ENCODE measurements at places on chromosomes 2 and 18.

DNA sequence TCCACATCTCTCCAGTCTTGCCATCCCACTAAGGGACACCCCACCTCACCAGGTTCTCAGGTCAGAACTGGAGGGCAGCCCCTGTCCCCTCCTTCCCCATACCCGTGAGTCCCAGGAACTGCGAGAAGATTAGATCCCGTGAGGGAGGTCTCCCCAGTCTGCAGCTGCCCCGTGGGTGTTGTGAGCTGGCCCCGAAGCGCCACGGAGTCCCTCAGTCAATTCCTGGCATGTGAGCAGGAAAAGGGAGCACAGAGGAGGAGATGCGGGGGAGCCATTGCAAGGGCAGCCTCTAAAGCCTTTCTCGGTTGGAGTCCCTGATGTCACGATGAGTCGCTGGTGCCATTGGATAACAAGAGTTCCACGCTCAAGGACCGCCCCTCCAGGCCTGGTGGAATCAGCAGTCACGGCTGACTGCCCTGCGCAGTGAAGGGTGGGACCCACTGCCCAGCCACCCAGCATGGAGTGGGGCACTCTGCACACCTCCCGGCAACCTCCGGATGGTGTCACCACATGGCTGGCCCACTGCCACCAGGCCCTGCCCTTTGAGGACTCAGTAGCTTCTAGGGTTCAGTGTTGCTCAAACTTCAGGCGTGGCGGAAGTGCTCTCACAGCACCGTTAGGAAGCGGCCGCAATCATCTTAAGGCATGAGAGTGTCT, 434.9 kb upstream of the MYT1L start:
- DNase-seq: no peak

- no peak for DNase-seq
Observed at GRCh38 chr18:10851824-10852319, 297.5 kb downstream of the PIEZO2 start.

DNA sequence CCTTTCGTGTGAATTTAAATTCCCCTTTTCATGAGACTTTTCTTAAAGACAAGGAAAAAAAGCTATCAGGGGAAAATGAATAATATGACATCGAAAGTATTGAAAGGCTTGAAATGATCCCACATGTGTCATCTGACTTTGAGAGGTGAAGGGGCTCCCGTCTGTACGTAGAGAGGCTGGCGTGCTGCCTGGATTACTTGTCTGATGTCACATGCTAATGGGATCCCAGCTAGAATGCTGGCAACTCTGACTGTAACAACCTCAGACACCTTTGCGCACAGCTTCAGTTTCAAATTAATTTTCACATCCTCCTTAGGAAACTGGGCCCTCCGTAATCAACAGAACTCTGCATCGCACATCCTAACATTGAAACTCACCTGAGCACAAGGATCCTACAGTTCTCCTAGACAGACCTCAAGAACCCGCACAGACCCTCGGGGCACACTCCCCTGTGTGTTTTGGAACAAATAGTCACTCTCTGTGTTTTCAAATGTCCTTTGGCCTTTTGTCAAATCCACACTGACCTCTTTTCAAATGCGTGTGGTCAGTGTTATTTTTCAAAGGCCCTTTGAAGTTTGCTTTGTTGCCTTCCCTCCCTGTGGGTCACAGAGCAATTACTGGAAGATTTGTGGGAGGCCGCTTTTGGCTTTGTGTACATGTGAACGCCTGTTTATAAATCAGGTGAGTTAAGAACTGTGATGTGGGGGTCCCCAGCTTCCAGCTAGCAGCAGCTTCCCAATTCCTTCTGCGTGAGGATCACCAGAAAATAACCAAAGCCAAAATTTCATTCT, 65.9 kb downstream of the IL1R2 start:
- DNase-seq: no peak

DNA sequence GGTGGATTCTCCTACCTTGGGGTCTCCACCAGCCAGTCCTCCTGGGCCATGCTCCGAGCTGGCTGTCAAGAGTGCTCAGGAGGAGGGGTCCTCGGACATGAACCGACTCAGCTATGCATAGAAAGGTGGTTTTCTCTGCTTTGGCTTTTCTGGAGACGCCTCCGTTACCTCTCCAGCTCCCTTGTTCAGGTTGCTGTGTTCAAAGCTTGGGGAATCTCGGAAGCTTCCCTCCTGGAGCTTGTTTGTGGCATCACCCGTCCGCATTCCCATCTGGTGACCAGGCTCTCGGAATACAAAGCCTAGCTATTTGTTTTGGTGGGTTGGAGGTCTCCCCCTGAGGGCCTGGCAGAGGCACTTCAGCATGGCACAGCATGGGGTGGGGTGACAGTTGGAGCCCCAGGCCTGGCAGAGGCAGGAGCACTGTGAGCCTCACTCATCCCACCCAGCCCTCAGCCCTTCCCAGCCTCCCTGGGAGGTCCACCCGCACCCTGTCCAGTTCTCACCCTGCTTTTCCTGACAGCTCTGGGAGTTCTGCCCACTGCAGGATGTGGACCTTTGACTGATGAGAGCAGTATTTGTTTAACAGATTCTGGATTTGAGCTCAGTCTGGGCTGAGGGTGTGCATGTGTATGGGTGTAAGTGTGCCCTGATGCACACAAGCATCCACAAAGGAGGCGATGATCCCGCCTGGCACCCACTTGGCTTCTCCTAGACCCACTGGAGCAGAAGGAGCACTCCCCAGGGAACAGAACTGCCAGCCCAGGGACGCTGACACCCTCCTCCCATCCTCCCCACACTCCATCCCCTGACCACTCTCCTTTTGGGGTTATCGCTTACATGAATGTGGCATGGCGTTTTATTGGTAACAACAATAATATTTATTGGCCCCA, 107.3 kb upstream of the HS6ST1 start:
- no peak for DNase-seq

DNA sequence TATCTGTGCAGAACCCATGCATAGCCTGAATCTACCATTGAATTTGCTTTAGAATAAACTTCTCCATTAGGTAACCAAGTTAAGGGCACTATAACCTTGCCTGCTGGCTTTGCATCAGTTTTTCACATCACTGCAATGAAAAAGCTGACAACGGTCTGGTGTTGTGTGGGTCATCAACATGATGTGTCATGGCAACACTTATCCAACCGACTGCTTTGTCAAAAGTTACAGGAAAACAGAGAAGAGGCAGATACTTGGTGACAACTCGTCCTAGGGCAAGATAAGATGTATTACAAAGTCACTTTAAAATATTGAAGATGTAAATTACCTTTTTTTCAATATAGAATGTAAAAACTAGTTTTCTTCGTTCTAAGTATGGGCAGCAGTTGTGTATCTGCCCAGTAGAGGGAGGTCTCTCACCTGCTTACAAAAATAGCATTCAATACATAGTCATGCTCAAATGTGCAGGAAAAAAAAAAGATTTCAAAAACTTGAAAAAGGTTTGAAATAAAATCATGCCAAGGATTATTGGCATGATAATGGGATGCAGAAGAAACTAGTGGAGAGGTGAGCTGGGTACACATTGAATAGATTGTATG, 96.3 kb downstream of the EVA1A start:
- no peak for DNase-seq

DNA sequence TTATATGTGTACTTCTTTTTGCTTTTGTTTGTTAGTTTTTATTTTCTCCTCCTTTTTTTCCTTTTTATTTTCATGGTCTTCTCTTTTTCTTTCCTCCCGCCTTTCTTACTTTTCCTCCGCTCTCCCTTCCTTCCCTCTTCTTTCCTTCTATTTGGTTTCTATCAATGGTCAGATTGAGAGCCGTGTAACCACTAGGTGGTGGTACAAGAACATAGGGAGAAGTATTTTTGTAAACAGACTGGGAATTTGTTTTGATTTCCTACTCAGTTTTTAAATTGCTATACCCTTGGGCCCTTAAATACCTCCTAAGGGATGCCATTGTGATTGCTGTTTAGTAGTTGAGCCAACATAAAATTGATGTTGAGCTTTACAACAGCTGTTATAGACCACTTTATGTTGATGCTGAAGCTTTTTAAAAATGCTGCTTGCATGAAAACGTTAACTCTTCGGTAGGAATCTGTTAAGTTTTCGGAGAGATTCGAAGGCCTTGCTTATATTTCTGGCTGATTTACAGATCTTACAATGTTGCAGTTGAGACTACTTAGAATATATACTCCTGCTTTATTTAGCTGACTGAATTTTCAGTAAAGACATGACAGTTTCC, 124.2 kb downstream of the UBE2E3 start:
- DNase-seq: no peak

DNA sequence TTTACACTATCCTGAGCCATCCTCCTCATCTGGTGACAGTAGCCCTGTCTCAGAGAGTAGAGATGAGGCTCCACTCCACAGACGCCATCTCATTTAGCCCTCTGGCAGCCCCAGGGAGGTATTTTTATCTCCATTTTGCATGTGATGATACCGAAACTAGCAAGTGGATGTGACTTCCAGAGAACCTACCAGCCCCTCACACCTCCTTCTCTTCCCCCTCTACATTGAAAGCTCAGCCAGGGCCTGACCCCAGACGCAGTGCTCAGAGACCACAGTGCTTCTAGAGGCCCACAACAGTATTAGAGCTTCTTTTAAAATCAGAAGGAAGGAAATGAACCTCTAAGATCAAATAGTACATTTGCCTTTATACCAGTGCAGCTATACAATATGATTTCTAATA, 8.3 kb downstream of the GYPC start:
- no peak for DNase-seq

DNA sequence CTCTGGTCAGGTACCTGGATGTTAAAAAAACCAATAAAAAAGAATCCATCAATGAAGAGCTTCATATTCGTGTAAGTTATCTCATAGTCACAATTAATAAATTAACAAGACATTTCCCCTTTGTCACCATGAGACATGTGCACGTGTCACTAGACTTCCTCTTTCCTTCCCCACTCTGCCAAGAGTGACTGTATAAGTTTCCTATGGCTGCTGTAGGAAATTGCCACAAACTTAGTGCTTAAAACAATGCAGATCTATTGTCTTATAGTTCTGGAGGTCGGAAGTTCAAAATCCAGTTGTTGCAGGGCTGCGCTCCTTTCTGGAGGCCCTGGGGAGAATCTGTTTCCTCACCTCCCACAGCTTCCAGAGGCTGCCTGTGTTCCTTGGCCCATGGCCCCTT, 35.8 kb downstream of the SLC9A4 start:
- no peak for DNase-seq

DNA sequence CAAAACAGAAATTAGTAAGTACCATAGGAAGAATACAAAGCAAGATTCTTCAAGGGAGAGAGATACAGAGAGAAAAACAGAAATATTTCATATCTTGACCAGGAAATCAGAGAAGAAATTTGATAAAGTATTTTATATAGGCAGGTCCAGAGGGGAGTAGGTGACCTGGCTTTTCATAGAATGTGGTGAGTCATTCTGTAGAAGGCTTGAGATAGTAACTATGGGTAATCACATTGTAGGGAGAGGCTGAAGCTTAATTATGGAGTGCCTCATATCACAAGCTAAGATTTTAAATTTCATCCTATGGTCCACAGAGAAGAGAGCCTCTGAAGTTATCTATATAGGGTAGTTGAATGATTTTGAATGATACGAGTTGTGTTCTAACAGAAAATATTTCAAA, 195.0 kb upstream of the CYRIA start:
- no peak for DNase-seq

All from activated T-cell treated with anti-CD3 and anti-CD28 coated beads, Interleukin-2, amount 50 U/mL, for 1 hour (primary cell).